ENCODE measurements at places on chromosomes 3 and 15.

GRCh38 chr3:189368384-189368783 is 196.6 kb downstream of the TPRG1 start:
- DNase-seq = no peak

- DNase-seq = no peak
Observed at GRCh38 chr3:32406486-32407408, 15.1 kb downstream of the CMTM7 start.

DNA sequence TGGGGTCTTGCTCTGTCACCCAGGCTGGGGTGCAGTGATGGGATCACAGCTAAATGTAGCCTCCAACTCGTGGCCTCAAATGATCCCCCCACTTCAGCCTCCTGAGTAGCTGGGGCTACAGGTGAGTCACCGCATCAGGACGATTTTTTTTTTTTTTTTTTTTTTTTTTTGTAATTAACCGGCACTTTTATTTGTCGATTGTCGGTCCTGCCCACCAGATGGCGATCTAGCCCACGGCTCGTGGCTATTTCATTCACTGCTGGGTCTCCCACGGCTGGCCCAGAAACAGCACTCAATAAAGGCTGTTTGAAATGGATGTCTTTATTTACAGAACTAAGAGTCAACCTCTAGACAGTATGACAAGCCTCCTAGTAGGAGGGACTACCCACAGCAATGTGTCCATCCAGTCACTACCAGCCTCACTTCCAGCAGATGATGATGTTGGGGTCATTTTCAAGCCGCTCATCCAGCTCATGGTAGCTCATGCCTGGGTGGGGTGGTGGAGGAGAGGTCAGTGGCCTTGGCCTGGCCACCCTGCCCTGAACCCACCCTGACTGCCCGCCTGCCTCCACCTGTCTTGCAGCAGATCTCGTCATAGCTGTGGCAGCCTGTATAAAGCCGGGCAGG is 1.8 kb upstream of the ZMYND10 start:
- peak; percentile 45 for DNase-seq

DNA sequence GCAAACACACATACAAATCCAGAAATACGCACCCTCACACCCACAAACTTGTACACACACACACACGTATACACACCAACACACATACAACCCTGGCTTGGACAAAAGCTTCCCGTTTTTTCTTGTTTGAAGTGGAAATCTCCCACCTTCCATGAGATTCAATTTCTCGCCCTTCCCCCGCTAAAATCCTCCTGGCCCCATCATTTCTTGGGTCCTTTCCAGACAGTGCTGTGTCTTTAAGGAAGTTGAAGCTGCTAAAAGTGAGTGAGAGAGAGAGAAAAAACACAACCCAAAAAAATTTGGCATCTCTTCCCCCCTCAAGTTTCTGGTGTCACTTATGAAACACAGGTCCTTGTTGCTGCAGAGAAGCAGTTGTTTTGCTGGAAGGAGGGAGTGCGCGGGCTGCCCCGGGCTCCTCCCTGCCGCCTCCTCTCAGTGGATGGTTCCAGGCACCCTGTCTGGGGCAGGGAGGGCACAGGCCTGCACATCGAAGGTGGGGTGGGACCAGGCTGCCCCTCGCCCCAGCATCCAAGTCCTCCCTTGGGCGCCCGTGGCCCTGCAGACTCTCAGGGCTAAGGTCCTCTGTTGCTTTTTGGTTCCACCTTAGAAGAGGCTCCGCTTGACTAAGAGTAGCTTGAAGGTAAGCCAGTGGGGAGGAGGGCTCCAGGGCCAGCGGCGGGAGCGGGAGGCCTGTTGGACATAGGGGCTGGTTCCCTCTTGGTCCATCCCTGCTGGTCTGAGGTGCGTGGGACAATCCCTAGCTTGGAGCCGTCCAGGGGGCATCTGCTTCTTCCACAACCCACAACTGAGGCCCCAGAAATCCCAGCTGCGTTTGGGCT is at the start of gene ISLR:
TSS of gene ISLR (plus strand) at position 331 of the 839 bp plus-strand sequence. CDS start 1,149 bp downstream, outside the sequence.
- no peak for DNase-seq

GRCh38 chr3:194204042-194204987 is 68.4 kb downstream of the HES1 start:
- no peak for DNase-seq

- no peak for DNase-seq
Observed at GRCh38 chr3:166282931-166283330, 445.7 kb upstream of the BCHE start.

- no peak for DNase-seq
Observed at GRCh38 chr15:73127302-73127936, 75.2 kb downstream of the NEO1 start.

DNA sequence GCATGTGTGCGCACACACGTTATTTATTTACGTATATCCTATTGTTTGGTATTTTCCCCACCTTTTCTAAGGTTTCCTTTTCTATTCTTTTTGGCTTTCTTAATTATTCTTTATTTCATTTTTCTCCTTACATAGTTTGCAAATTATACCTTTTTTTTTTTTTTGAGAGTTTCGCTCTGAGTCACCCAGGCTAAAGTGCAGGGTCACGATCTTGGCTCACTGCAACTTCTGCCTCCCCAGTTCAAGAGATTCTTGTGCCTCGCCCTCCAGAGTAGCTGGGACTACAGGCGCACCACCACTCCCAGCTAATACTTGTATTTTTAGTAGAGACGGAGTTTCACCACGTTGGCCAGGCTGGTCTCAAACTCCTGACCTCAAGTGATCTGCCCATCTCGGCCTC is 20.0 kb upstream of the CILP start:
- DNase-seq = no peak

DNA sequence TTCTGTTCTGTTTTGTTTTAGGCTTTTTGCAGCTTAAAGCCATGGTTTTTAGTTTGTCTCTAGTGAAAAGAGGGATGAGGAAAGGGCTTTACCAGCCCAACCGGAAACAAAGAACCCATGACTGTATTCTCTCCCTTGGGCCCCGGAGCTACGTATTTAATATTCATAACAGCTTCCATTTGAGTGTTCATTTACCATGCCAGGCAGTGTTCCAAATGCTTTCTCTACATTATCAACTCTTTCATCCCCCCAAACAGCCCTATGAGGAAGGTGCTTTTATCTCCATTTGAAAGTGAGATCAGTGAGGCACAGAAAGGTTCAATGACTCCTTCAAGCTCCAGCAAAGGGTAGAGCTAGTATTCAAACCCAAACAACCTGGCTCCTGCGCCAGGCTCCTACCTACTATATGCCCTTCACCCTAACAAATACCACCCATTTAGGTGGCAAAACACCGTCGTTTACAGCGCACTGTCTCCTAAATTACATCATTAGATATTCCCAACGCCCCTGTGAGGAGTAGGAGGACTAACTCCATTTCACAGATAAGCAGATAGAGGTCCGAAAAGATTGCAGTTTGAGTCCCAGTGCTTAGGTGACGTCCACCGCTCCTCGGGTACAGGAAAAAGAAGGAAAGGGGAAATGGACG is 27.9 kb downstream of the GTPBP8 start:
- DNase-seq = no peak

DNA sequence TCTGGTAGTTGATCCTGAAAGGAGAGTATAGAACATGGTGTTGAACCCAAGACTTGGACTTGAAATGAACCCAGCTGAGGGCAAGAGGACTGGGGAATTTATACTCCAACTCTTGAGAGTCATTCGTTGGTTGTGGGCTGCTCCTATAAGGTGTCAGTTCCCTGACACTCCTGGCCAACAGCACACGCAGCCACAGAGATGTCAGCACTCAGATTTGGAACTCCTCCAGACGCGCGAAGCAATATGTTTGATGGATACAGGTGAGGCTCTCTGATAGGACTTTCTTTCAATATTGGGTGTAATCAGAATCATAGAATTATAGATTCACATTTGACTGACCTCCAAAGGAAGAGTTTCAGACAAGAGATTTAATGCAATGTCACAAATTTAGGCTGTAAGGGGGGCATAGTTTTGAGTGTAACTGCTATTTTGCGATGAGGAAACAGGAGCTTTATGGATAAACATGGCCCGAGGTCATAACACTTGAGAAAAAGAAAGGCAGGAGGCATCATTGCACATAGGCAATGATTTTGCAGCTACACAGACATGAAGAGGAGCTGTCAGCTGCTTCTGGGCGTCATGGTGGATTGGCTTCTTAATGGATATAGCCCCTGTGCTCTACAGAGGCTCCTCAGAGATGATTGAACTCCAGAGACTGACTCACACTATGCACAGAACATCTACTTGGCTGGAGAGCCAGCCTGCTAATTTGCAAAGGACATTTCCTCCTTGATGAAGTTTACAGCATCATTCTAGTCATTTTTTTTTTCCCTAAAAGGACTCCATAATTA is 569.2 kb upstream of the RGMA start:
- no peak for DNase-seq

DNA sequence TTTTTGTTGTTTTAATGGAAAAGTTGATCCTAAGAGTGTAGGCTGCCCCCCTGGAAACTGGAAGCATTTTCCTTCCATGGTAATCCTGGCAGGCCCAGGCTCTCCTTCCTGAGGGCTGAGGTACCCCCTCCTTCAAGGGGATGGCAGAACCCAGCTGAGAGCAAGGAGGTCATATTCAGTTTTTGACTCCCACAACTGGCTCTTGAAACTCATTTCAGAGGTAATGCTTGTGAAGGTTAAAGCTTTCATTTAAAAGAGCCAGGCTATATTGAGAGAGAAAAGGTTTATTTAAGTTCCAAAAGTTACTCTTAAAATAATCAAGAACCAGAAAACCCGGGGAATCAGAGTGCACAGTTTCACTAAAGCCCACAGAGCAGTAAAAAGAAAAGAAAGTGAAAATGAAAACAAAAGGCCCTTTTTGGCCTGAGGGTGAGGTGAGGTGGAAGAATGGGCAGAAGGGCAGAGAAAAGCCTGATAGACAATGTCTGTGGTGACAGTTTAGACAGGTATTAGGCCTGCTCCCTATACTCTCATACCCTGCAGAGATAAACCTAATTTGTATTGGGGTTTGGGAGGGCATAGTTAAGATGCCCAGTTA is 47.0 kb upstream of the RBP1 start:
- no peak for DNase-seq

DNA sequence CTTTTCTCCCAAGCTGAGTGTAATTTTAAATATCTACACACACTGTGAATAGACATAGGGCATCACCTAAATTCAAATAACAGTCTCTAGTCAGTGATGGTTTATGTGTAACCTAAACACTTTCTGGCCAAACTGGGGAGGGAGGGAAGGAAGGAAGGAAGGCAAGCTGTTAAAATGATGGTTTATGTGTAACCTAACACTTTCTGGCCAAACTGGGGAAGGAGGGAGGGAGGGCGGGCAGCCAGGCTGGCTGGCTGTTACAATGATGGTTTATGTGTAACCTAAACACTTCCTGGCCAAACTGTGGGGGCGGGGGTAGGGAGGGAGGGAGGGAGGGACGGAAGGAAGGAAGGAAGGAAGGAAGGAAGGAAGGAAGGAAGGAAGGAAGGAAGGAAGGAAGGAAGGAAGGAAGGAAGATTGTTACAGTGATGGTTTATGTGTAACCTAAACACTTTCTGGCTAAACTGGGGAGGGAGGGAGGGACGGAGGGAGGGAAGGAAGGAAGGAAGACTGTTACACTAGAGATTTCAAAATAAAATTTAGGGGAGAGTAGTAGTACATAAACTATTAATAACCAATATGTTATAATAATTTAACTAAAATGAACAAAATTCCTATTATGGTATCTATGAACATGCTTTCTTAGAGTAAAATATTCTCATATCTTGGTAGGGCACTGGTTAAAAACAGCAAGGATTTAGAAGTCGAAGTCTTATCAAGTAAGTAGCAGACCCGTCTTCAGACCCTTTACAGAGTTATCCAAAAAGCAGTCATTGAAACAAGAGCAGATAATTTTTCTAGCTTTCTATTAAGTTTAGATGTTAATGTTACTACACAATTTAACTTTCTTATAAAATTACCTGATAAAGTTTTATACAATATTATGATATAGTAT is 148.1 kb downstream of the LMLN start:
- no peak for DNase-seq

DNA sequence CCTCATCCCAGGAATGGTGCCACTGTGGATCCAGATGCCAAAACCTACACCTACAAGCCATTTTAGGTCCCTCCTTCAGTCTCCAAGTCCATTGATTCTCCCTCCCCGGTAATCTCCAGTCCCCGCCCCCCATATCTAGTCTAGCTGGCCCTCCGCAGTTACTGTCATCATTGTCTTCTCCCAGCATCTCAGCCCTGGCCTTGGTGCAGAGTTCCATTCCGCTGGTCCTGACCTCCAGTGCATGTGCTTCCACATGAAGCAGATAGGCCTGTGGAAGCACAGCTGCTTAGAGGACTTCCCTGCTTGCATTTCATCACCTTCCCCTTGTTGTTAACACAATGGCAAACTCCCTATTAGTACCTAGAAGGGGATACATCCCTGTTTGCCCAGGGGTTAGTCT is 331.8 kb downstream of the LRTM1 start:
- DNase-seq = no peak

DNA sequence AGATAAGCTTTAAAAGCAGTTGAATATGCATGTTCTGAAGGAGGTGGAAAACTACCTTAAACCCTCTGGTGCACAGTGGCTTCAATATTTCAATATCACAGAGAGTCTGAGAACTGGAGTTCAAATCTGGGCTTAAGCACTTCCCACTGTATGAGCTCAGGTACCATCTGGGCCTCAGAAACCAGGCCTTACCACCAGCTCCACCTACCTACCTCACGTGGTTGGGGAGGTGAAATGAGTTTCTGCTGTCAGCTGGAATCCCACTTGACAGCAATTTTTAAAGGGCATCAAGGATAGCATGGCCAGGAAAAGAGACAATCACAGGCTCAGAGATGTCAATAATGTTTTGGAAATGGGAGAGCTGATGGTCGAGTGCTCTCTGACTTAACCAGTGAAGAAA is 5.0 kb downstream of the CHCHD4 start:
- no peak for DNase-seq

DNA sequence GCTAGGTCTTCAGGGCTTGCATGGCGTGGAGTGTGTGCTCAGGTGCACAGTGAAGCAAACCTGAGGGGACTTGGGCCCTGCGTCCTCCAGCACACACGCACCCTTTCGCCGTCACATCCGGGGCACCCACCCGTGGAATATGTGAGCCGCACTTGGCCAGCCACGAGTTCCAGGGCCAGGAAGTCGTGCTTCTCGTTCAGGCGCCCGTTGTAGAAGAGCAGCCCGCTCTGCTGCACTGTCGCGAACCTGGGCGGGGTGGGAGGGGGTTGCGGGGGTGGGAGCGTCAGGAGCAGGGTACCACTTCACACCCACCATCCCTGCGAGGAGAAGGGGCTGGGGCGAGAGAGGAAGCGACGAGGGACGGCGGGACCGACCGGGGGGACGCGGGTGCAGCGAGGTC is 7.1 kb downstream of the CELSR3 start:
- peak; percentile 29 for DNase-seq

DNA sequence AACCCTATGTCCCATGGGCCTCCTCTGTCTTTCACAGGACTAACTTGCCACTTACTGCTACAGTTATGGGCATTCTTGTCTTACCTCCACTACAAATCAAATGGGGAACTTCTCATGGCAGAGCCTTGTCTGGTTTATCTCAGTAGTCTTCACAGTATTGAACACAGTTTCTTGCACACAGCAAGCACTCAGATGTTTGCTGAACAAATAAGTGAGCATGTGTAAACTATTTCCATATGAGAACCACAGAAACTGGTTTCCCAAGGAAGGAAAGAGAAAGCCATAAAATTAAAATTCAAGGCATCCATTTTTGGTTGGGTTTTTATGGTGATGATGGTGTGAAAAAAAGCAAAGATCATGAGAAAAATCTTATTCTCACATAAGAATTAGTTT is 189.2 kb downstream of the MEX3B start:
- no peak for DNase-seq
